ENCODE measurements at places on chromosomes 1 and 21.

DNA sequence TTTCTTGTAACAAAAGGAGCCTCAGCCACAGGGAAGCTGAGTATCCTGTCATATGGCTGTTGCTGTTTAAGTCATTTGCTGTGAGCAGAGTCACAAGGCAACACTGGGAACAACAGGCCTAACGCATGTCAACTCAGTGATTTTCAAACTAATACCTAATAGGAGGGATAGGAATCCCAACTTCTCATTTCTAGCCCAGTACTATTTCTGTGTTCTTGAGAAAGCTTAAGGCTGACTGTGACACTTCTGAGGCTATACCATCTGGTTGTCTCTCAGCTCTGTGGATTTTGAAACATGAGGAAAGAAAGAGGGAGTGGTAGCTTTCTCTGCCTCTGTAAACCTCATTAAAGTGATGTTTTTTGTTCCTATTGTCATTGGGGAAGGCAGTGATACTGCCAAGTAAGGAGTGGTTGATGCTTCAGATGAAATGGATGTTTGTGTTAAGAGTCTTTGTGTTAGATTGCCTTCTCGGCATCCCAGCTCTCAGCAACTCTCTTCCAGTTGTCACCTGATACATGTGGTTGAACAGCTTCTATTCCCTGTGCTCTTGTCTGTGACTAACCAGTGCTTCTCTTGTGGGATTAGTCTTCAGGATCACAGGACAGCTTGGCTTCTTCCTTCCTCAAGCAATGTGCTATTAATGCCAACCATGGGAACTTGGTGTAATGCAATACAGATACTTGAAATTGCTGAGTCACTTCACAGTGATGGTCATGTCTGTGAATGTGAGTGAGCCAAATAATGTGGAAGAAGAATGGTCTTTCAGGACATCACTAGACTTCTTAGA lies 166.8 kb upstream of the IVNS1ABP start:
- DNase-seq, result no peak

GRCh38 chr1:37342736-37343135 lies 131.6 kb upstream of the ZC3H12A start:
- DNase-seq, result no peak

- DNase-seq, result no peak
Observed at GRCh38 chr1:50371749-50372148, 51.5 kb downstream of the DMRTA2 start.

DNA sequence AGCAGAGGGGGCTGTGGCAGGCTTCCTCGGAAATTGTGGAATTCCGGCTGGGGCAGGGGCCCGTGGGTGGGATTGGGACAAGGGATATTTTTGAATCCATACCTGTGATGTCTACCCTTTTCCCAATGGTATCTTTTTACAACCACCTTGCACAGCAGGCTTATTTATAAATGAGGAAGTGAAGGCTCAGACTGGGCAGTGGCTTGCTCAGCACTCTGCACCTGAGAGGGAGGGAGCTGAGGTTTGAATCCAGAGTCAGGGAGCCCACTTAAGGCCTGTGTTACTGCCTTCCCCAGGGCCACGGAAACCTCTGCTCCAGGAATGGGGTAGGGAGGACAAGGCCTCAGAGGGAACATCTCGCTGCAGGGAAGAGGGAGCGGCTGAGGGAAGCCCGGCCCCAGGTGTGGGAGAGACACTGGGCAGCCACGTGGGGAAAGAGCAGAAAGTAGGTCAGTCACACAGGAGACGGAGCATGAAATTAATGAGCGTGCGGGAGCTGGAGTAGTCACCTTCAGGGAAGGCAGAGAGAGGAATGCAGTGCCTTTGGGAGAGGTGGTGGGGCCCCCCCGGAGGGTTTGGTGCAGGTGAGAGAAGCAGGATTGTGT lies 35.4 kb upstream of the SCMH1 start:
- no peak for DNase-seq

GRCh38 chr21:18549214-18549905 lies 145.8 kb upstream of the TMPRSS15 start:
- DNase-seq, result no peak

DNA sequence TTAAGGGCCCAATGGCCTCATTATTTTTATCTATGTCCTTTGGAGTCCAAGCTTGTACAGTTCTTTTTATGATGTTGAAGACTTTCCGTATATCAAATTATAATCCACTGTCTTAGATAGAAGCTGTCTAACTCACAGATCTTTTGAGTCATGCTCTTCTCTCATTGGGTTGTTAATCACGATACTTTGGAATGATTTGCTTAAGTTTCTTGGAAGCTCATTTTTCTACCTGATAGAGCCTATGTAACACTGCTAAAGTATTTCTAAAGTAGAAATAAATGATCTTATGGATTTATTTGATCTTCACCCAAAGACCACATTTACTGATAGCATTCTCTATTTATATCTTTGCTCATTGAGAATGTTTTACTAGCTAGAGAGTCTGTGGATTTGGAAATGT lies 1554.1 kb downstream of the PLA2G4A start:
- DNase-seq, result no peak
